ENCODE measurements at places on chromosomes 11 and 22. TPM values are rescaled to one million over a fixed set of nuclear protein-coding genes. Genes with fewer than 3 reads are reported as not detected.

DNA sequence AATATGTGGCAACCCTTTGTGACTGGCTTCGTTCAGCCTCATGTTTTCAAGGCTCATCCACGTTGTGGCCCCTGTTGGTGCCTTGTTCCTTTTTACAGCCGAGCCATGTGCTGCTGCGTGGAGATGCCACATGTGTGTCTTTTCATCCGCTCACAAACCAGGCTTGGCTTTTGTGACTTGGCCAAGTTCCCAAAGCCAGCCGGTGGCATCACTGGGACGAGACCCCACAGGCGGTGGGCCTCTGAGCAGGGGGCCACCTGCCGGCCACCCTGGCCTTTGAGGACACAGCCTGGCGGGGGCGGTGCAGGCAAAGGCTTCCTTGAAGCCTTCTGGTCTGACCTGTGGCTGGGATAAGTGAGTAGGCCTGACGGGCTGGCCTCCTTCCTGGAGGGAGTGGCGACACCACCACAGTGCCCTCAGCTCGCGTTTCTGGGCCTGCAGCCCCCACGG, 10.5 kb downstream of the GRK2 start:
- no peak for DNase-seq

- DNase-seq, result no peak
These were observed 26.8 kb upstream of the CELSR1 start for GRCh38 chr22:46564084-46564714.

GRCh38 chr11:20355221-20356219, 8.0 kb upstream of the HTATIP2 start:
- DNase-seq, result no peak

DNA sequence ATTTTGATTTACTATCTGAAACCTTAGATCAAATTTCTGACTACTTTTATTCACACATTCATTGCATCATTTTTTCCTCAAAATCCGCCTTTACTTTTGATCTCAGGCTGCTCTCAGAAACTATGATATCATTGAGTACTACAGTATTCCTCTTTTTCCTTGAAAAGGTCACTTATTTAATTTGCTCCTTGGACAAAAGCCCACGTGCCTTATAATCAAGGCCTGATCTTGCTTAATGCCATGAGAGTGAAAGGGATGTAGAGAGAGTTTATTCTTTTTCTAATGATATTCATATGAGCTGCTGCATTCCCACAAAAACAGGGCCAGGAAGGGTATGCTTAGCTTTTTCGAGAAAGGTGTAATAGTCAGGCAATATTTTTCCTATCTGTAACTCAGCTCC, 327.0 kb downstream of the ETS1 start:
- no peak for DNase-seq

- no peak for DNase-seq
These were observed 30.0 kb upstream of the FLI1 start for GRCh38 chr11:128663824-128664223.

- no peak for DNase-seq
These were observed 11.9 kb downstream of the CTR9 start for GRCh38 chr11:10762913-10763421.

DNA sequence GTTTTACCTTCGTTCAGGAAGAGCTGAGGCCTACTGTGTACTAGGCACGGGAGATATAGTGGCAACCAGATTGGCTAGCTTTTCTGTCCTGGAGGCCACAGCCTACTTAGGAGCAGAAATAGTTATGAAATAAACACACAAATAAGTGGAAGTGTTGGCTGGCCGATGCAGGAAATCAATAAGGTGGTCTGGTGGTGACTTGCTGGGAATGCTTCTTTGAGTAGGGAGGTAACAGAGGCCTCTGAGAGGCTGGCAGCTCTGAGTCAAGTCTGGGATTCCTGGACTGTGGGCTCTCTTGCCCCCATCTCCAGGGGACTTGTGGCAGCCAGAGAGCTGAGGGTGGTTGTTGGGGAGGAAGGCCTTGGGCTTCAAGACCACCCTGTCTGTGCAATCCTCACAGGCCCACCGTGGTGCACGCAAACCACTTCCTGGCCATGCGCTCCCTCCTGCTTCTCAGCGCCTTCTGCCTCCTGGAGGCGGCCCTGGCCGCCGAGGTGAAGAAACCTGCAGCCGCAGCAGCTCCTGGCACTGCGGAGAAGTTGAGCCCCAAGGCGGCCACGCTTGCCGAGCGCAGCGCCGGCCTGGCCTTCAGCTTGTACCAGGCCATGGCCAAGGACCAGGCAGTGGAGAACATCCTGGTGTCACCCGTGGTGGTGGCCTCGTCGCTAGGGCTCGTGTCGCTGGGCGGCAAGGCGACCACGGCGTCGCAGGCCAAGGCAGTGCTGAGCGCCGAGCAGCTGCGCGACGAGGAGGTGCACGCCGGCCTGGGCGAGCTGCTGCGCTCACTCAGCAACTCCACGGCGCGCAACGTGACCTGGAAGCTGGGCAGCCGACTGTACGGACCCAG, 4.1 kb downstream of the SERPINH1 start:
- no peak for DNase-seq

DNA sequence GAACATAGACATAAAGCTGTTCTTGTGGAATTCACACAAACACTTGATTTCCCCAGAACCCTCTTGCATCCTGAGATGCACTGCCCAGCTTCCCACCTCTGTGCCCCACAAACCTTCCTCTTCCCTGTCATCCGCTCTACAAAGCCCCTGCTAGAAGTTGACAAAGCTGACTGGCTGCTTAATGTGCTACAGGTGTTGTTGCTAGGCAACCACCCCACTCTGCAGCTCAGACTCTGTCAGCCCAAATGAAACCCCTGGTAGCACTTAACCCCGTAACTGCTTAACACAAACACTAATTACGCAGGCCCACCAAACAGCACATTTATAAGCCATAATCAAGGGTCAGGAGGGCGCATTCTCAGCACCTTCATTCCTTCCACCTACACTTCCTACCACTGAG, 172.0 kb upstream of the CADM1 start:
- DNase-seq, result no peak

GRCh38 chr11:70788248-70789022, 390.1 kb downstream of the CTTN start:
- DNase-seq, result no peak

- no peak for DNase-seq
These were observed 5.5 kb downstream of the UNC93B1 start for GRCh38 chr11:67998150-67999045.

GRCh38 chr22:50032109-50032871, 19.7 kb upstream of the IL17REL start:
- peak; percentile 71 for DNase-seq

DNA sequence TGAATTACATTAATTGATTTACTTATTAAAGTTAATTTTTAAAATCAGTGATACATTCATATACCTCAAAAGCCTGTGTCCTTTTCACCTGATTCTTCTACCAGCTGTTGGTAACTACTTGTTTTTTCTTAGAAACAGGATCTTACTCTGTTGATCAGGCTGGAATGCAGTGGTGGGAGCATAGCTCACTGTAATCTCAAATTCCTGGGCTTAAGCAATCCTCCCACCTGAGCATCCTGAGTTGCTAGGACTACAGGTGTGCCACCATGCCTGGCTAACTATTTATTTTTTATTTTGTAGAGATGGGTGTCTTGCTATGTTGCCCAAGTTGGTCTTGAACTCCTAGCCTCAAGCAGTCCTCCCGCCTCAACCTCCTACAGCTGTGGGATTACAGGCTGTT, 4.7 kb downstream of the TRIM44 start:
- DNase-seq, result no peak

DNA sequence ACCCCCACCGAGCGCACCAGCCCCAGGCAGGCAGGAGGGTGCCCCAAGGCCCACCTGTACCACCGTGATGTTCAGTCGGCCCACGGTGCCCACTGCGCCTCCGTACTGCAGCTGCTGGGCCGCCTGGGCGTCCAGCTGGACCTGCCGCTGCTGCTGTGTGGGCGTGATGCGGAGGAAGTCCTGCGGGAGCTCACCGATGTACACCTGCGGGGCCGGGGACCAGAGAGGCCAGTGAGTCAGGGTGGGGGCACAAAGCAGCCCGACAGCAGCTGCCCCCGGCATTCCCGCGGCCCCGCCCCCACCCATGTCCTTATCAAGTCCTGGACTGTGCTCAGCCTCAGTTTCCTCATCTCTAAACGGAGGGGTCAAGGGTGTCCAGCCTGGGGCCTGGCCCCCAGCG, 13.8 kb downstream of the TOLLIP start:
- no peak for DNase-seq

DNA sequence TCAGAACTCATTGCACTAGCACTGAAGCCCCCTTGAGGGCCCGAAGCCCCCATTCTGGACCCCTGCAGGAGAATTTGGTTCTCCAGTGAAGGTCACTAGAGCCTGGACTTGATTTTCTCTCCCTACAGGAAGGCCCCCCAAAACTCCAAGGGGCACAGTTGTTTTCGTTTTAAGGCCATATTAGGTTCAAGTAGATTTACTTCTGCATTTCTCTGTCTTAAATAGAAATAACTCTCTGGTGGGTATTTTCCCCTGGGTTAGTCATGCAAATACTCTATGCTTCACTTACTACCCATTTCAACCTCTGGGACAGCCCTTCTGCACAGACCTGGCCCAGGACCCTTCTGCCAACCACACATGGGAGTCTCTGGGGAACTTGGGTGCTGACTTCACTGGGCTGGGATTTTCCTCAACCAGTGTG, 41.6 kb downstream of the WEE1 start:
- no peak for DNase-seq

DNA sequence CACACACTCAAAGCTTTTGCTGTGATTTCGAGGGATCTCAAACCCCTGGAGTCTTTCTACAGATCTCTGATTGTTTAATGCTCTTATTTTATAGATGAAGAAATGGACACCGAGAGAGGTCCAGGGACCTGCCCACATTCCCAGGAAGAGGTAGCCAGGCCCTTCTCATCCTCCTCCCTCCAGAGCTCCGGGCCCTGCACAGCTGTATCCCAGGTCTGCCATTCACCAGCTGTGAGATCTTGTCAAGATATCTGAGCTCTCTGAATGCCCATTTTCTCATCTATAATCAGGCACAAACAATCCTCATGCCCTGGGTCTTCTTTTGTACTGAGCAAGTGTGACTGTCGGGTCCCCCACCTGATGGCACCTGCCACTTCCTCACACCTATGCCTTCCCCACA, 98.2 kb upstream of the ALX4 start:
- DNase-seq, result no peak

GRCh38 chr11:82906931-82907330, 5.4 kb downstream of the DDIAS start:
- no peak for DNase-seq

GRCh38 chr22:39635719-39636118, 65.2 kb downstream of the CACNA1I start:
- no peak for DNase-seq

DNA sequence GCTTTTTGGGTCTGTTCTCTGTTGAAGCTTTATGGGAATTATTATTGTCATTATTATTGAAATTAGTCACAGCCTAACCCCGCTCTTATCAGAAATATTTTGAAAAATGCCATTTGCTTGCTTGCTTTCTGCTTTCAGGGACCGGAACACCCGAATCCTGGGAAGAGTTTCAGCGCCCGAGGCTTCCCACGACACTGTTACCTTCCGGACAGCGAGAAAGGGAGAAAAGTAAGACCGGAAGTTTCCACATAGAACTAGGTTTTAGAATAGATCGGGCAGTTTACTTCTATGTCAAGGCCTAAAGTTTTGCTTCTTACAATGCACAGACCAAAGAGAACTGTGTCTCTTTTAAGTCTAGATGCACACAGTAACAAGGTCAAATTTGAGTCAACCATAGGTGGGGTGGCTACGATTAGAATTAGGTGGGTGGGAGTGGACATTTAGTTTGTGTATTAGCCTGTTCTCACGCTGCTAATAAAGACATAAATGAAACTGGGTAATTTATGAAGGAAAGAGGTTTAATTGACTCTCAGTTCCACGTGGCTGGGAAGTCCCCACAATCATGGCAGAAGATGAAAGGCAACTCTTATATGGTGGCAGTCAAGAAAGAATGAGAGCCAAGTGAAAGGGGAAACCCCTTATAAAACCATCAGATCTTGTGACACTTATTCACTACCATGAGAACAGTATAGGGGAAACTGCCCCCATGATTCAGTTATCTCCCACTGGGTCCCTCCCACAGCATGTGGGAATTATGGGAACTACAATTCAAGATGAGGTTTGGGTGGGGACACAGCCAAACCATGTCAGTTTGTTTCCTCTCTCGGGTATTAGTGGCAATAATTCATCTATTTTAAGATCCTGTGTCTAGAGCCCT, 12.9 kb downstream of the MPEG1 start:
- DNase-seq, result no peak

DNA sequence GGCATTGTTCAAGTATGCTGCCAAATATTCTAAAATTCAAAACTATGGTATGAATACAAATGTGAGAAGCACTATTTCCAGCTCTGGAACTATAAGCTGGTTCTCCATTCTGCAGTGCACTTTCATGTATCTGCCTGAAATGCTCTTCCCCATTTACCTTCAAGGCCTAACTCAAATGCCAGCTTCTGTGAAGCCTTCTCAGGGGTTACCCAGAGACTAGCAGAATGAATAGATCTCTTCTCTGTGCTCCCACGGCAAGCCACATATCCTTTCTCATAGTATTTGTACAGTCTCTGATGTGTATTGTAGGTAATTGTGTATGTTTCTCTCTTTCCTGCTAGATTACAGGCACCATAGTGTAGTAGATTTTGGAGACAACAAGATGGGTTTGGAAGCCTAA, 4.1 kb downstream of the HOATZ start:
- no peak for DNase-seq

- no peak for DNase-seq
These were observed 8.6 kb downstream of the GRAMD4 start for GRCh38 chr22:46628756-46629155.

- DNase-seq, result no peak
These were observed 77.2 kb upstream of the ZBED5 start for GRCh38 chr11:10935015-10935559.

DNA sequence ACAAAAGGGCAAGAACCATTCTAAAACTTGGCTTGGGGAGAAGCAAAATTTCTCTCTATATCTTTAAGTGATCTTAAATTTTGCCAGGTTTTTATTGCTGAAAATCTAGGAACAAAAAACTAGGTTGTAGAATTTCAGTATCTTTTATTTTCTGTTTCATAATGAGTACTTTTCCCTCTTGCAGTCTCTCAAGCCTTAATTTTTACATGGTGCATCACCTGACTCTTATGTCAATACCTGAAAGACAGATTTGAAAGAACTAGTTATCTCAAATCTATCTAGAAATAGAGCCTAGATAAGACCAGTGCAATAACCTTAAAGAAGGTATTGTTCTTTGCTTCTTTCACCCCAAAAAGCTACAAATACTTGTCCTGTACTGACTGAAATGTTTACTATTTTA, 122.1 kb downstream of the TRIM44 start:
- DNase-seq, result no peak

- DNase-seq, result no peak
These were observed 45.9 kb downstream of the CKAP5 start for GRCh38 chr11:46800177-46800576.

GRCh38 chr22:48827268-48827846, 1000.3 kb downstream of the BRD1 start:
- DNase-seq, result no peak

GRCh38 chr11:83424376-83425136, 138.4 kb upstream of the CCDC90B start:
- no peak for DNase-seq

EIF3L gene
- total RNA-seq, result 578 TPM

GPHA2 gene
- not detected for total RNA-seq

PATE2 gene
- not detected for total RNA-seq

ALDH3B1 gene
- total RNA-seq, result 0.95 TPM

GAL3ST1 gene
- 5.9 TPM for total RNA-seq

MYBPC3 gene
- total RNA-seq, result 1.8 TPM

OR4A16 gene
- not detected for total RNA-seq

GTSE1 gene
- total RNA-seq, result 12.3 TPM

NPTXR gene
- 6.9 TPM for total RNA-seq

NRIP3 gene
- 0.92 TPM for total RNA-seq

TCN1 gene
- 19.3 TPM for total RNA-seq

MRGPRX3 gene
- not detected for total RNA-seq

KRTAP5-8 gene
- not detected for total RNA-seq

FAM227A gene
- 5.0 TPM for total RNA-seq

TBX1 gene
- 2.4 TPM for total RNA-seq

Measured in type B pancreatic cell (in vitro differentiated cells).